ENCODE measurements at places on chromosomes 1 and 21.

- DNase-seq = no peak
Measured at GRCh38 chr21:31725202-31725839, 6.6 kb downstream of the SCAF4 start.

DNA sequence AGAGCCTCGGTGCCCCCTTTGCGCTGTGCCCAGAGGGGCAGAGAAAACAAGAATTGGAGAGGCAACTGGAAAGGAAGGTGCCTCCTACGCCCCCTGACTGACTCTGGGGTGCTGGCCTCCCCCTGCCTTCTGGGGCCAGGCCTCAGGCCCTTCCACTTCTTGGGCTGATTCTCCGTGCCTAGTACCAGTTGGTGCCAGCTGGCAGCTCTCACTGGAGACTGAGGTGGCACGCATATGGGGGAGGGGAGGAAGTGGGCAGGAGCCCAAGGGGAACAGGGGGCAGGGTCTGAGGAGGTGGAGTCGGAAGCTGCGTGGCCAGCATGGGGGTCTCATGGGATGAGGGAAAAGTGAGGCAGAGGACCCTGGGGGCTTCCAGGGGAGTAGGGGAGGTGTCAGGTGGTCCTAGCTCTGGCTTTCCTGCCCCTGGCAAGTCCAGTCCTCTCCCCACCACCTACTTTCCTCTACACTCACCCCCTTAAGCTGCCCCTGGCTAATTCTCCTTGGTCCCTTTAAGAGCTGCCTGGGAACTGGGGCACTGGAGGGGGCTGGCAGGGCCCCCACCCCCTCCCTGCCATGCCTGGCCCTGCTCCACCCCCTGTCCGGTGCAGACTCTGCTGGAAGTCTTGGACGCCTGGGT is 6.5 kb upstream of the SEMA4A start:
- DNase-seq = no peak

DNA sequence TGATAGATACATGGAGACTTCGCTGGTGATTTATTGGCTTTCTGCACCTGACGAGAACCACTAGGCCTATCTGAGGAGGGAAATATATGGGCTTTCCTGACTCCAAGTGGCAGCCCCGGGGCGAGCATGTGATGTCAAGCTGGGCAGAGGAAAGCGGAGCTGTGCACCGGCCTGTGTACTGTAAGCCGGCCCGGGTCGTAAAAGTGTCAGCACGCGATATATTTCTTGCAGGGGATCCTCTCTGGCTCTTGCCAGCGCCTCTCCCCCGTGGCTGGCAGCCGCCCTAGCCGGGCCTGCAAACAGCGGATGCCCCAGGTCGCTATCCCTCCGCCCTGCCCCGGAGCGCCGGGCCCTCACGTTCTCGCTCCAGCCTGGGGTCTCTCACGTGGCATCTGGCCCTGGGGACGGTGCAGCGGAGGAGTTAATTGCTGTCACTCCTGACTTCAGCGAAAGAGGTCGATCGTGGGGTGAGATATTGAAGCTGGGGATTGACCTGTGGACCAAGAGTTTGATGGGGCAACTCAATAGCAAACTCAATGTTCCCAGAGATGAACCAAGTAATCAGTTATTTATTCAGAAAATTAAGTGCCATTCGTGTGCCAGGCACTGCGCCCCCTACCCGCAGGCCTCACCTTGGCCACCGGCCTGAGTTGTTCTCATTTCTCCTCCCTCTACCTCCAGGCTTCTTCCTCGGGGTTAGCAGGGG is 41.0 kb upstream of the HAO2 start:
- peak; percentile 40 for DNase-seq

GRCh38 chr1:83822208-83822607 is 176.7 kb downstream of the TTLL7 start:
- no peak for DNase-seq

- no peak for DNase-seq
Measured at GRCh38 chr21:41108668-41109585, 59.0 kb upstream of the BACE2 start.

DNA sequence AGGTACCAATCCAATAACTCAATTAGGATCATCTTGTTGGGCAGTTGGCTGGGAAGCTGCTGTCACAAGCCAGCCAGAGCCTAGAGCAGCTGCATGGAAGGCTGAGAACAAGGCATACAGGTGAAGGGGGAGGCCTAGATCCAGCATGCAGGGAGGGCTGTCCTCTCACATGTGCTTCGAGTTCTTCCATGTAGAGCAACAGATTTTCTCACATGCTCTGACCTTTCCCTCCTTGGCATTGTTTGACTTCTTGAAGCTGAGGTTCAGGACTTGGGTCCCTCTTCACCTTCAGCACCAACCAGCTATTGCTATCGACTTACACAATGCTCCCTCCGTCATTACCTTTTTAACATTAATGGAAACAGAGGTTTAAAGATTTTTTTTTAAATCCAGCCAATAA is 257.7 kb downstream of the ATG4C start:
- DNase-seq = no peak

- peak; percentile 98 for DNase-seq
Measured at GRCh38 chr1:40449684-40450494, at the start of gene ZFP69B. ZFP69B (plus strand) TSS chr1:40450476; CDS start chr1:40450962, 486 bp downstream.

DNA sequence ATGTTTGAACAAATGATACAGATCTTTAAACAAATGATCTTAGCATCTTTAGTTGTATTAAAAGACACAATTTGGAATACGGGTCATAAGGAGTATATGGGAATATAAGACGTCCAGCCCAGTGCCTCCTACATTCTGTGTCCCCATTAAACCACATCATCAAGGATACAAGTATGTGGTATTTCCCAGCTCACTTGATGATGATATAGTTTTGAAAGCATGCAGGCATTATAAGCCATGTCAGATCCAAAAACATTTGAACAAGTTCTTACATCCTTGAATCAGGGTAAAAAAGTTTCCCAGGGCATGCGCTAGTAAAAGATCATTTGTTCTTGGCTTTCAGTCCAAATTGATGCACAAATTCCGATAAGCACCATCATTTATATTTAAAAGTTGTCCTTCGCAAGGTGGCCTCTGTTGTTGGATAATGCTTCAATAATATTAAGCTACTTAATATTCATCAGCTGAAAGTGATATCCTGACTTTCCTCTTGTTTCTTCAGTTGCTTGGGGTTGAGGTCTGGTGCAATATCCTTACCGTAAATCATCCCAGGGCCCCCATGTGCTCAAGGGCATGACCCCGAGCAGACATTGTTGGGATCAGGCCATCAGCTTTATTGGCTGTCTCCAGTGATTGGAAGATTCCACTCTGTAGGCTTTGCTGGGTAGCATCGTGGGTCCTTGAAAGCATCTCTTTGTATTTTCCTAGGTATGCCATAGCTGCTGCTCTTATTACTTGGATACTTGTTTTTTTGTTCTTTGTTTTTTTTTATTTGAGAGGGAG is 61.8 kb downstream of the CENPF start:
- DNase-seq = no peak

DNA sequence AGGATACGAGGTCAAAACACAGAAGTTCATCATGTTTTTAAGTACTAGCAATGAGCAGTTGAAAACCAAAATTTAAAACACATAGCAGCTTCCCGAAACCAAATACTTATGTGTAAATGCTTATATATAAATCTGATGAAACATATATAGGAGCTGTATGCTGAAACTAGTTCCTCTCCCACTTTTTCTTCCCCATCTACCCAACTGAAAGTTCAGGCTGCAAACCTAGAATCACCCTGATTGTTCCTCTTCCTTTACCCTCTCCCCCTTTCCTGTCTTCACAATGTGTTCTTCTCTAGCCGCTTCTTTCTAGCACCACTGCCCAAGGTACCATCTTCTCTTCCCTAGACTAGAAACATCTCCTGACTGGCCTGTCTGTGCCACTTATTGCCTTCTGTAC is 90.6 kb downstream of the ST3GAL3 start:
- DNase-seq = no peak

- peak; percentile 42 for DNase-seq
Measured at GRCh38 chr21:27759091-27759659, 792.3 kb upstream of the ADAMTS5 start.

Measured in left ventricle myocardium superior (tissue), 1 donor.